ENCODE measurements at places on chromosomes 11 and 22.

GRCh38 chr11:116865696-116866095 is 28.3 kb upstream of the APOA1 start:
- H3K27me3 ChIP-seq: no peaks in the 10 kb centered on the region
- H3K4me1 ChIP-seq: peaks cover 27% of the 10 kb centered on the region
- H3K36me3 ChIP-seq: peaks cover 54% of the 10 kb centered on the region
- no peak for DNase-seq

DNA sequence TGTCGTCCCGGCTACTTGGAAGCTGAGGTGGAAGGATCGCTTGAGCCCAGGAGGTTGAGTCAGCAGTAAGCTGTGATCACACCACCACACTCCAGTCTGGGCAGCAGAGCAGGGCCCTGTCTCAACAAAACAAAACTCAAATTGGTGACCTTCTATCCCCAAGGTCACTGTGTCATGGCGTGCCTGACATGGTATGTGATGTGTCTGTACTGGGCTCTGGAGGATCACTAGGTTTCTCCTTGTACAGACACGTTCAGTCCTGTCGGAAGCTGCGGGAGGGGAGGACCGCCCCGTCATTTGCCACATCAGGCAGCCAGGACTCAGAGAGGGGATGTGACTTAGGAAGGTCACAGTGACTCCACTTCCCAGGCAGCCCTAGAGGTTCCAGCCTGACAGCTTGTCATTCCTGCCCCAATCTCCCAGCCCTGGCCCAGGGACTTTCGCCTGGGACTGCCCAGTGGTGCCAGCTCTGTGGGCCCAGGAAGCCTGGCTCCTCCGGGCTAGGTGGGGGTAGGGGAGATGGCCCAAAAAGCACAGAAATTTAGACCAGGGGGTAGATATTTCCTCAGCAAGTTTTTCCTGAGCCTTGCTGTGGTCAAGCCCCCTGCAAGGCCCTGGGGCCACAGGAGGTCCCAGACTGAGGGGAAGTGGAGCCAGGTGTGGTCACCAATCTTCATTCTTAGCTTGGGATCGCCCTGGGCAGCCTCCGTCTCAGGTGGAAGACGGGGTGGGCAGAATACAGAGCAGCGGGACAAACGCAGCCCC is 53.2 kb downstream of the TRIOBP start:
- peaks cover 13% of the 10 kb centered on the region for H3K4me1 ChIP-seq

DNA sequence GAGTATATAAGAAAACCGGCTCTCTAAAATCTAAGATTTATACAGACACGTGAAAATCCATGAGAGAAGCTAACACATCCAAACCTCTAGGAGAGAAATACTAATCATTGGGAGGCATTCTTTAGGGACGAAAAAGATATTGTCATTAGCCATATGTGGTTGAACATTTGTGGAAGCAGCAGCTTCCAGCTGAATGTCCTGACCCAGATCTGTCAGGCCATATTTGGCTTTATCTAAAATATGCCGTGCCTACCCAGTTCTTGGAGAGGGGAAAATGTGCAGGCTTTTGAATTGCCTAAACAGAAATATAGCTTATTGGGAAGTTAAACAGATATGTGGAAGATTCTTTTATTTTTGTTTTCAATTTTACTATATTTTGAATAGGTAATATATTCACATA is 6.4 kb downstream of the CCDC89 start:
- H3K4me3 ChIP-seq: no peak overlapping the region
- no peak overlapping the region for H3K27ac ChIP-seq
- DNase-seq: no peak
- H3K27me3 ChIP-seq: peaks cover 4% of the 10 kb centered on the region
- H3K4me1 ChIP-seq: peaks cover 16% of the 10 kb centered on the region

GRCh38 chr11:83827940-83828554 is 541.9 kb upstream of the CCDC90B start:
- DNase-seq: no peak
- no peaks in the 10 kb centered on the region for H3K27me3 ChIP-seq
- H3K4me3 ChIP-seq: no peak overlapping the region
- no peak overlapping the region for H3K27ac ChIP-seq
- no peaks in the 10 kb centered on the region for H3K36me3 ChIP-seq

DNA sequence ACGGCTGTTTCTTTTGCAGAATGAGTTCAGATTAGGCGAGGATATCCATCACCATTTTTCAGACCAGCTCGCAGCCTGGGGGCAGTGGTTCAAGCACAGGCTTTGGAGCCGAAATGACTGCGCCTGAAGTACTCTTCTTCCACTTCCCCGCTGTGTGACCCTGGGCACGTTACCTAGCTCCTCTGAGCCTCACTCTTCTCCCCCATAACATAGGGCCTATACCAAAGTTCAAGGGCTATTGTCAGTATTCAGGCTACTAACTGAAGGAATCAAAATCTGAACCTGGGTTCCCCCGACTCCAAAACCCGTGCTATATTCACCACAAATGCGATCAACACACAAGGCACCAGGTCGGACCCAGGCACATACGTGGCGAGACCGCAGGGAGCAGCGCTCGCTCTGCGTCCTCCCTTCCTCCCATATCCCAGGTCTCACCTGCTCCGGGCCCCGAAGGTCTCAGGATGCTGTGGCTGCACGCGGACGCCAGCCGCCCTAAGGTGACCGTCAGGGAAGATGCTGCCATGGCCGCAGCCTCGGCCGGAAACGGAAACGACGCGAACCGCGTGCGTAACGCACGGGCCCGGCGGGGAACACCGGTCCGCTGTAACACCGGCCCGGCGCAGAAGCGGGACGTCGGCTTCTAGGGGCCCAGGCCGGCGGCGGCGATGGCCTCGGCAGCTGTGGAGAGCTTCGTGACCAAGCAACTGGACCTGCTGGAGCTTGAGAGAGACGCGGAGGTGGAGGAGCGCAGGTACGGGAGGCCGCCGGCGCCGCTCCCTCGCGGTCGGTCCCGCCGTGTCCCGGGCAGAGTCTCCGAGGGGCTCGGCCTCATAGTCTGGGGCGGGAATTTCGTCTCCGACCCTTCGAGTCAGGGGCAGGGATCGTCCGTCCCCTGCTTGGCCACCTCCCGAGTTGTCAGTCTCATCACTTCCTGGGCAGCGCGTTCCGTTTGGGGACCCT is at the start of the genes IGHMBP2 and MRPL21:
TSS of gene IGHMBP2 (plus strand) at position 604 of the 960 bp plus-strand sequence. CDS start at position 666, 62 bp downstream.
TSS of gene MRPL21 (minus strand) at position 545 of the 960 bp plus-strand sequence. CDS start at position 523, 22 bp downstream.
- H3K27me3 ChIP-seq: no peaks in the 10 kb centered on the region
- peaks cover 32% of the 10 kb centered on the region for H3K36me3 ChIP-seq

DNA sequence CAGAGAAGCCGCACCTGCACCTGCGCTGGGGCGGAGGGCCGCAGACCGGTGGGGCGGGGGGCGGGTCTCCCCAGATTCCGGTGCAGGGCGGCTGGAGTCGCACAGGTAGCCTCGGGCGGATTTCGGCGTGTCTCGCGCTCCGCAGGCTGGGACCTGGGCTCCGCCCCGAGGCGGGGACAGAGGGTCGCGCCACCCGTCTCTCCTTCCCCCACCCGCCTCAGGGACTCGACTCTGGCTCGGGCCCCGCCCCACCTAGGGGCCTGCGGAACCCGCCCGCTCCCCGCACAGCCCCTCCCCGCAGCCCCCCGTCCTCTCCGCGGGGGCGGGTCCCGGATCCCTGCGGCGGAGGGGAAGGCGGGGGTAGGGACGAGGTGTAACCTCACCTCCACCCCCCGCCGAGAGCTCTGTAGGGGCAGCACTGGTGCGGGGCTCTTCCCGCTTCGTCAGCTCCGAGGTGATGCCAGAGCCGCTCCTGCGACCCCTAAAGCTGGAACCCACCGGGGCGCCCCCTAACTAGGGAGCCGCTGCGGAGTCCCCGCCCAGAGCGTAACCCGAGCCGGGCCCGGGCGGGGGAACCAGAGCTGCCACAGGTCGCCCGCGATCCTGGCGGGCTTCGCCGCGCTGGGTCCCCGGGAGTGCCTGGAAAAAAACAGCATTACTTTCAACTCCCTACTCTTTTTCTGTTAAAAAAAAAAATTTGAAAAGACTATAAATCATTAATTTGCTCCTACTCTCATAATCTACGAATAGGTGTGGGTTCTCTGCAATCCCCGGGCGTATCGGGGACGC is at the start of gene SLC29A2:
TSS of gene SLC29A2 (minus strand) at position 134 of the 789 bp plus-strand sequence. CDS start 169 bp downstream, outside the sequence.
- H3K4me3 ChIP-seq: peak within 1 kb of the TSS; percentile 89
- peaks cover 3% of the 10 kb centered on the region for H3K27me3 ChIP-seq
- peaks cover 9% of the 10 kb centered on the region for H3K4me1 ChIP-seq

DNA sequence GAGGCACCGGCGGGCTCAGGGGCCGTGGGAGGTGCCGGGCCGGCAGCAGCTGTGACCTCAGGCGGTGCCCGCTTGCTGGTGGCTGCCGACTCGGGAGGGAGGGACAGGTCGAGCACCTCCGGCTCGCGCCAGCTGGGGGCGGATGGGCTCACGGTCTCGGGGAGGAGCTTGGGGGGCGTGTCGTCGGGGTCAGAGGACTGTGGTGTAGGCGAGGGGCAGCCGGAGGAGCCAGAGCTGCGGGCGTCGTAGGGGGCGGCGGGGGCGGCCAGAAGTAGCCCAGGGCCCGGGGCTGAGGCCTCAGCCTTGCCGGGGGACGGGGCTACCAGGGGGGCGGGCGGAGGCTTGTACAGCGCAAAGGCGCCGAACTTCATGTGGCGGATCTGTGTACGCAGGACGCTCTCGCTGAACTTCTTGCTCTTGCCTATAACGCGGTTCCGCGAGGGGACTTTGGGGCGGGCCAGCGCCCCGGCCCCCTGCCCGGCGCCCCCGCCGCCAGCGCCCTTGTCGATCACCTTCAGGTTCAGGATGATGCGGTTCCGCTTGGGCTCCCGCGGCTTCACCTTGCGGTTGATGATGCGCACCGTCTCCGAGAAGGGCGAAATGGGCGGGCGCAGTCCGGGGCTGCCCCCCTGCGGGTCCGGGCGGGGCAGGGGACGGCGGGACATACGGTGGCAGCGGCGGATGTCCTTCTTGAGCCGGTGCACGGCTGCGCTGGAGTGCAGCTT is 5.5 kb downstream of the CBX6 start:
- peaks cover 29% of the 10 kb centered on the region for H3K4me1 ChIP-seq
- H3K27me3 ChIP-seq: no peaks in the 10 kb centered on the region
- H3K27ac ChIP-seq: no peak overlapping the region

DNA sequence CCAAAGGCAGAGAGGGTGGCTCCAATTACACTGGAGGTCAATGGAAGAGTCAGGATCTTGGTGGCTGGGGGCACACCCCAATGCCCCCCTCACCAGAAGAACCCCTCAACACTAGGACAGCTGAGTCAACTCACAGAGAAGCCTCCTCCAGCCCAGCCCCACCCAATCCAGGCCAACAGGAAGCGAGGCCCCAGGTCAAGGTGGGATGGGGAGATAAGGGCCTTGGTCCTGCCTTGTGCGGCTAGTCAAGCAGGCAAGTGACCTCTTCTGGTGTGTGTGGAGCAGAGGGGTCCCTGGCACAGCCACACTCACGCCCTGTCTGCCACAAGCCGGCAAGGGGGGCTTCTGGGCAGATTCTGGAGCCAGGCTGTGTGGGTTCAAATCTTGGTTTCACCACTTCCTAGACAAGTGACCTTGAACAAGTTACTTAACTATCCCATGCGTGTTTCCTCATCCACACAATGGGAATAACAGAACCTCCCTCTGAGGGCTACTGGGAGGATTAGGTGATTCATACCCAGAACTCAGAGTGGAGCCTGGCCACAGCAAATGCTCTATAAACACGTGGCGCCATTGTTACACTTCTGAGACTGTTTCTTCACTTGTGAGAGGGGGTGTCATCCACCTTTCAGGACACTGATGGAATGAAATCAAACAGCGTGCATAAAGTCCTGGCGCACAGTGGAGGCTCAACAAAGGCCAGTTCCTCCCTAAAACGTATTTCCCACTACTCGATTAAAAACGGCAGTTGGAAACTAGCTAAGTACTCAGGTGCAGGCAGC is 3.2 kb downstream of the TTLL12 start:
- DNase-seq: no peak
- H3K4me3 ChIP-seq: peak overlapping the region; percentile 69
- H3K27ac ChIP-seq: no peak overlapping the region
- peaks cover 9% of the 10 kb centered on the region for H3K36me3 ChIP-seq

DNA sequence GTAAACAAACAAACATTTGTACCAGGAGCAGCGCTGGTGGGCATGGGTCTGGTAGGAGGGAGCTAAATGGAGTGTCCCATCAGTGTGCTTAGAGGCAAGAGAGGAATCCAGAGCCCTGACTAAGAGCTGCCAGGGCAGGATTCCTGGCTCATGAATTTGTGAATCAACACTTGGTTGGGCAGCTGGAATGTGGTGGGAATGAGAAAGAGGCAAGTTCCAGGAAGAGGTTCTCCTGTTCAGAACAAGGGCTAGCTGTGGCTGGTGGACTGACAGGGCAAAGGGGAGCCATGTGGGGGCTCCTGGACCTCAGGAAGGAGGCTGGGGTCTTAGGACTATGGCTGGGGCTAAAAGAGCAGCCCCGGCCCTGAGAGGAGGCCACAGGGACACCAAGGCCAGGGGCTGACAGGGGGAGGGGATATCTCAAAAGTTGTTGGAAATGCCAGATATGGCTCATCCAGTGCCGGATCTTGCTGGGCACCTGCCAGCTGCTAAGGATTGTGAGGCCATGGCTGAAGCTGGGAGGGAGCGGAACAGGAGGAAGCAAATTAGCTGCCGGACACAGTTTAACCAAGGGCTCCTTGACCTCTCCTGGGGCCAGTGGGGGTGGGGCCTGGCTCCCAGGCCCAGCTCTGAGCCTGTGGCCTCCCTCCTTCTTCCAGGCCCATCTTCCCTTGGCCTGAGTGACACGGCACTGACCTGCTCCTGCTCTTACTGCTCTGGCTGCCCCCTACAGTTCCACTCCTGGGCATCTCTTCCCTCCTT is 14.6 kb upstream of the P2RY6 start:
- H3K4me1 ChIP-seq: no peaks in the 10 kb centered on the region
- H3K36me3 ChIP-seq: no peaks in the 10 kb centered on the region
- no peak overlapping the region for H3K27ac ChIP-seq
- no peak overlapping the region for H3K4me3 ChIP-seq
- no peak for DNase-seq

GRCh38 chr11:19557720-19558140 is 154.9 kb upstream of the NAV2 start:
- no peak overlapping the region for H3K27ac ChIP-seq
- DNase-seq: peak; percentile 30
- no peaks in the 10 kb centered on the region for H3K4me1 ChIP-seq
- H3K36me3 ChIP-seq: no peaks in the 10 kb centered on the region

DNA sequence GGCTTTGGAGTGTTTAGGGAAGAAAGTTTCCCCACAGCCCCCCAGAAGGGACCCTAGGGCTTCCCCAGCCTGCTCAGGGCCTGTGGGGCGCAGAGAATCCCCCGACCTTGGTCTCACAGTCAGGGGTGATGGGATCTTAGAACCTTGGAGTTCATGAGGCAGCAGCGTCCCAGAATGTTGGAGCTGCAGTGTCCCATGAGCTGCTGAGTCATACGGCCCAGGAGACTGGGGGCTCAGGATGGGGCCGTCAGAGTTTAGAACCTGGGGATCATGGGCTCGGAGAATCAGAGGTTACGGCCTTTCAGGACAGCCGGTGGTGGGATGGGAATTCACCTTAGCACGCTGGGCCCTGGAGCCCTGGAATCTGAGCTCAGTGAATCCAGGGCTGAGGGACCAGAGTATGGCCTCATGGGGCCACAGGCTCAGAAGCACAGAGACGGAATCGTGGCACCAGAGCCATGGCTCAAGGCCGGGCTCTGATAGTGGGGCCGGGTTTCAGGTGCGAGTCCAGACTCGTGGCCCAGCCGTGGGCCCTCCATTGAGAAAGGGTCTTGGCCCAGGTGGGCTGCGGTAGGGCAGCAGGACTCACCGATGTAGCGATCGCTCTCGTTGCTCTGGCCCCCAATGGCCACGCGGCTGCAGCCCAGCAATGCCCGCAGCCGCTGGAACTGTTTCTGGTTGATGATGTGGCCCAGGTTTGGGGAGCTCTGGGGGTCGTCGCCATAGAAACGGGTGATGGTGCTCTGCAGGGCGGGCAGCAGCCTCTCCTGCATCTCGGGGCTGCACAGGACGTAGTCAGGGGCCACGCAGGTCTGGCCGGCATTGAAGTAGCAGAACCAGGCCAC is 9.5 kb downstream of the ALDH3B2 start:
- H3K4me3 ChIP-seq: no peak overlapping the region
- H3K4me1 ChIP-seq: no peaks in the 10 kb centered on the region
- peaks cover 3% of the 10 kb centered on the region for H3K27me3 ChIP-seq
- DNase-seq: no peak
- H3K36me3 ChIP-seq: no peaks in the 10 kb centered on the region
